Gastroesophageal sphincter (tissue), 4 donors: ENCODE measurements at places on chromosomes 13 and 19. TPM values are rescaled to one million over a fixed set of nuclear protein-coding genes. Genes with fewer than 3 reads are reported as not detected.

ADAT3 gene
- 0.47 TPM for total RNA-seq

CEACAM3 gene
- total RNA-seq: 0.54 TPM

TUBA3C gene
- total RNA-seq: not detected

ACP5 gene
- 9.3 TPM for total RNA-seq

IGSF23 gene
- not detected for total RNA-seq

FGF22 gene
- total RNA-seq: 1.3 TPM

ZNF486 gene
- 2.6 TPM for total RNA-seq

ZNF536 gene
- total RNA-seq: 6.4 TPM

FSTL3 gene
- total RNA-seq: 151 TPM

ZNF540 gene
- total RNA-seq: 2.0 TPM

FREM2 gene
- 0.19 TPM for total RNA-seq

KISS1R gene
- total RNA-seq: not detected
